ENCODE measurements at places on chromosomes 7 and 10. TPM values are rescaled to one million over a fixed set of nuclear protein-coding genes. Genes with fewer than 3 reads are reported as not detected.
A peak's percentile ranks its signal among the peaks of the same experiment; 100 is the strongest.

DNA sequence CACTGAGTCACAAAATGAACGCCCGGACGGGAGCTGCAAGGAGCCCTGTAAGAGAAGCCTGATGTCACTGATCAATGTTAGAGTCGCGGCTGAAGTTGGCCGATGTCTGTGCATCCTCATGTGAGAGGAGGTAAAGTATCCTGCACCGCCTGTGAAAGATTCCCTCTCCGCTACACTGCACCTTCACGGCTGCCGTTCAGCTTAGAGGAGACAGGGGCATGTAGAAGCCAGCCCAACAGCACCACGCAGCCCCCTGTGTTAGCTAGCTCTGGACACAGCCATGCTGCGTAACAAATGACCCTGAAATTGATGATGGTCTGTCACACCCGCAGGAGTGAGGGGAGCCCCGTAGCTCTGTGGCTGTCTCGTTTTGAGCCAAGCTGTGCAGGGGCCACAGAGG is 81.5 kb upstream of the DIP2C start:
- DNase-seq, result no peak

DNA sequence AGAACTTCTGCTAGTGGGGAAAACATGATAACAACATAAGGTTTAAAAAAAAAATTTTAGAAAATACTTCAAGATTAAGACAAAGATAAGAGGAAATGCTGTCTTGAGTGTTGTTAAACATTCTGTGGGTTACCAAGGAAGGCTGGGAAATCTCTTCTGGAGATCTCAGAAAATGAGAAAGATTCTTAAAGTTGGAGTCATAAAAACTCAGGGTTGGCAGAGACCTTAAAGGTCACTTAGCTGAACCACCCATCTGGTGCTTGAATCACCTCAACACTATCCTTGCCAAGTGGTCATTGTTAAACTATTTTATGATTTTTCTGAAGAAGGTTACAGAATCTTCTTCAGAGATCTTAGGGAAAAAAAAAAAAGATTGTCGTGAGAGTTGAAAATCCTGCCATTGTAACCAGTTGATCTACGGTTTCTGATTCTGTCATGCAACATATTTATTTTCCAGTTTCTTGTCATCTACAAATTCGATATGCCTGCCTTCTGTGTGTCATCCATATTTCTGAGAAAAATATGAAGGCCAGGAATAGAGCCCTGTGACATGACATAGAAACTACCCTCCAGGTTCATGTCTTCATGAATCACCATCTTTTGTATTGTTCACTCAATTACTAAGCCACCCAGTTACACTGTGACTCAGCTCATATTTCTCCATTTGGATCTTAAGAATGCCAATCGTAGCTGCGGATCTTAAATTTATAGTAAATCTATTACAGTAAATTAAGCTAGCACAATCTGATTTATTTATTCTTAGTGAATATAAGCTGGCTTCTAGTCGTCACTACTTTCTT is 179.2 kb downstream of the ST7 start:
- no peak for DNase-seq

GRCh38 chr10:112546474-112546873 is 99.5 kb downstream of the VTI1A start:
- no peak for DNase-seq

DNA sequence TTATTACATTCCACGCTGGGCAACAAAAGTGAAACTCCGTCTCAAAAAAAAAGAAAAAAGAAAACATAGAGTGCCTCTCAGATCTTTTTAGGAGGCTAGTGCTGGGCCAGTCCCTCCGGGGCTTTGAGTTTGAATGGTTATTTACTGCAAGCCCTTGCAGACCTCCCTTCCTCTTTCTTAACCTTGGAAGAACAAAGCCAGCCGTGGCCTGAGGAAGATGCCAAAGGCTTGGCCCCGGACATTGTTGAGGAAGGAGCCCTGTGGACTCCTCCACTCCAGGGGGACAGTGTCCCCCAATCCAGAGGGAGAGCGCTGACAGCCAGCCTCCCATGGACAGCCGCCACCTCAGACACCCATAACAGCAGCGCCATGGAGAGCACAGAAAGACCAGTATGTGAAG is 5.0 kb downstream of the TSPAN33 start:
- no peak for DNase-seq

- DNase-seq, result no peak
Measured at GRCh38 chr10:88848499-88848898, 3.1 kb downstream of the ANKRD22 start.

GRCh38 chr7:22681852-22682657 is 44.9 kb upstream of the IL6 start:
- DNase-seq, result no peak

GRCh38 chr10:955127-955819 is 23.8 kb upstream of the LARP4B start:
- DNase-seq, result no peak

- peak; percentile 71 for DNase-seq
Measured at GRCh38 chr7:116499168-116500077, at the start of gene CAV2. TSS of gene CAV2 (plus strand) at chr7:116499738. CDS start at chr7:116499782, 44 bp downstream.

DNA sequence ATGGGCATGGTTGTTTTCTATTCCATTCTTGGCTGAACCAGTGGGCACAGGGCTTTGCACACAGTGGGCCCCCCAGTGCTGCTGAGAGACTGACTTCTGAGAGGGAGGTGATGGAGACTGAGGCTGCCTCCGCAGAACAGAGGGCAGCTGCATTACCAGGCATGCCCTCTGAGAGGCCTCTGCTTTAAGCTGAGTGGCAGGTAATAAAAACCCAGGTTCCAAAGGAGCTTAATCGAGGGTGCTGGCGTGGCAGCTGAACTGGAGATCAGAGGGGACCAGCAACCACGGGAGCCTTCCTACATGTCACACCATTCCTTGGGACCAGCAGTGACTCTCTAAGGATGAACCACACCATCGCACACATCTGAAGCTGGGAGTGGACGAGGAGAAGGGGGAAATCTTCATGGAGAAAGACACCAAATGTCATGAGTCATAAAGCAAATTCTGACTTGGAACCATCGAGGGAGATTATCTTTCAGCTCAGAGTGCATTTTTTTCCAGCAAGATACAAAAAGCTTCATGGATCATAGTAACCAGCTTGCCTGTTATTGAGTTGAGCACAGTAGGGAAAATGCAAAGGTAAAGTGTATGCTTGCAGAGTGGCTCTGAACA is 24.6 kb downstream of the HIPK2 start:
- no peak for DNase-seq

DNA sequence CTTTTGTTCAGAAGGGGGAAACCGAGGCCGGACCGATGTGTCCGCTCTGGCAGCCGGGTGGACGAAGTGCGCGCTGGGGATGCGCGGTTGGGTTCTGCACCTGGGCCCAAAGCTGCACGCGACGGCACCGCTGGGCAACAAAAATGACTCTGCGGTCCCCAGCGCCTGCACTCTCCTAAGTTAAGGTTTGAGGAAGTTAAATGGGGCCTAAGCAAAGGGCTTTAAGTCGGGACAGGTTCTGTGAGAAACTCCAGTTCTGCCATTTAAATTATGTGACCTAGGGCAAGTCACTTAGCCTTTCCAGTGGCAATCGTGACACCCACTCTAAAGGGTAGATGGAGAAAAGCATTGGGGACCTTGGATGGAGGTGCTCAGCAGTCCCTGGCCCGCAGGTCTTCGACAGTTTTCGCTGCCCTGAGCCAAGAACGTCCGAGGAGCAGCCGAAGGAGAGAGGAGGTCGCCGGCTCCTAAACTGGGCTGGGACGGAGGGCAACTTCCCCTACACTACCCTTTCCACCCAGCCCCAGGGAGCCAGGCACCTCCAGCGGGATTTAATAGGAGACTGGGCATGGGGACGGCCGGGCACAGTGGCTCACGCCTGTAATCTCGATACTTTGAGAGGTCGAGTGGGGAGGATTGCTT is 534 bp upstream of the ACBD5 start:
- no peak for DNase-seq

GRCh38 chr10:88117869-88118632 is 254.6 kb downstream of the PTEN start:
- no peak for DNase-seq

DNA sequence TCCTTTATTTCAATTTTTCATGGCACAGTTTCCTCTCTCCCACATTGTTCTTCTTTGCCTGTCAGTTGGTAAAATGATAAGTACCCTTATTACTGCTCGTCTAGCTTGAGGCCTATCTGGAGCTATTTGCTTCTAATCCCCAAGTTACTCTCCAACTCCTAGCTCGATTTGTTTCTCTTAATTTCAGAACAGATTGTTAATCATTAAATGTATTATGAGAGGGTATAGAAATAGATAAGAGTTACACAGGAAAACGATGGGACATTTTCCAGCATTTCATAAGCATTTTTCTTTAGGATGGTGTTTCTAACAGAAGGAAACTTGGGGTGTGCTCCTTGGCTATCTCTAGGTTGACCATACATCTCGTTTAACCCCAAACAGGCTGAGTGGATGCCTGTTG is 540.5 kb upstream of the FZD8 start:
- DNase-seq, result no peak

GIMAP5 gene
- 19.2 TPM for total RNA-seq

NYAP1 gene
- 0.68 TPM for total RNA-seq

KIAA1549 gene
- 6.3 TPM for total RNA-seq

RASA4B gene
- 10.9 TPM for total RNA-seq

BAMBI gene
- 54.8 TPM for total RNA-seq
